ENCODE measurements at places on chromosomes 4 and X.

- no peak for DNase-seq
Observed at GRCh38 chr4:93748373-93749291, 79.9 kb upstream of the ATOH1 start.

- DNase-seq, result no peak
Observed at GRCh38 chr4:189414021-189414420, 526.7 kb upstream of the FRG1 start.

DNA sequence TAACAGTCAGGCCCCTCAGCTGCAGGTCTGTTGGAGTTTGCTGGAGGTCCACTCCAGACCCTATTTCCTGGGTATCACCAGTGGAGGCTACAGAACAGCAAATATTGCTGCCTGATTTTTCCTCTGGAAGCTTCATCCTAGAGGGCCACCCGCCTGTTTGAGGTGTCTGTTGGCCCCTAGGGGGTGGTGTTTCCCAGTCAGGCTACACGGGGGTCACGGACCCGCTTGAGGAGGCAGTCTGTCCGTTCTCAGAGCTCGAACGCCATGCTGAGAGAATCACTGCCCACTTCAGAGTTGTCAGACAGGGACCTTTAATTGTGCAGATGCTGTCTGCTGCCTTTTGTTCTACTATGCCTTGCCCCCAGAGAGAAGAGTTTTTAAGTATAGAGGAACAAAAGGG lies 160.8 kb downstream of the DKK2 start:
- DNase-seq, result no peak

- no peak for DNase-seq
Observed at GRCh38 chr4:110610620-110610939, 12.3 kb downstream of the PITX2 start.

GRCh38 chr4:21819086-21819485 lies 129.5 kb downstream of the KCNIP4 start:
- no peak for DNase-seq

- DNase-seq, result no peak
Observed at GRCh38 chr4:76074993-76075600, 588 bp downstream of the ART3 start.

- DNase-seq, result no peak
Observed at GRCh38 chrX:71253253-71254091, 468 bp downstream of the ZMYM3 start.

DNA sequence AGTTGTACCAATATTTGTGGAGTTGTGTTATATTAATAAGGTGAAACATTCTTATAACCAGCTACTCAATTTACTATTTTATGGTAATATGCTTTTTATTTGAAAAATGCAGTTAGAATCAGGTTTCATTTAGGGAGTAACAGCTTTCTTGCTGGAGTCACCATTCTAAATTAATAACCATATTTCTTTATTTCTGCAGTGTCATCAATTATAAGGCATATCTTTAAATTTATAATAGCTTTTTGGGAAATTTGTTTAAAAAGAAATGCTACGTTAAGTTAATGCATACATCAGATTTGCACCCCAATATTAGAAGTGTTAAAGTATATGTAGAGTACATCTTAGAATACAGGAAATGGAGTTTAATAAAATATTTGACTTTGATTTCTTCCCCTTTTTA lies 18.9 kb downstream of the USP38 start:
- DNase-seq, result no peak

DNA sequence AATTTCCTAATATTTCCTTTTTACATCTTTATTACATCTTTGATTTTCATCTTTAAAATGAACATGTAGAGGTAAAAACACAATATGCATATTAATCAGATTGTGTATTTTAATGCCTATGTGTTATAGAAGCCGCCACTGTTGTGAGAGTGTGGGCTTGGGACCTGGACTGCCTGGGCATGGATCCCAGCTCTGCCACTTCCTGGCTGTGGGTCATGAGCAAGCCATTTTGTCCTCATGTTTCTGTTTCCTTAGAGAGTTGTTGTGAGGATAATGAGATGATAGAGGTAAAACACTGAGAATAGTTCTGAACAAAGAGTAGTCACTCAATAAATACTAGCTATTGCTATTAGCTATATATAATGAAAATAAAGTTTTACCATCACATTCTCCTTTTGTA lies 38.4 kb upstream of the SCOC start:
- no peak for DNase-seq

DNA sequence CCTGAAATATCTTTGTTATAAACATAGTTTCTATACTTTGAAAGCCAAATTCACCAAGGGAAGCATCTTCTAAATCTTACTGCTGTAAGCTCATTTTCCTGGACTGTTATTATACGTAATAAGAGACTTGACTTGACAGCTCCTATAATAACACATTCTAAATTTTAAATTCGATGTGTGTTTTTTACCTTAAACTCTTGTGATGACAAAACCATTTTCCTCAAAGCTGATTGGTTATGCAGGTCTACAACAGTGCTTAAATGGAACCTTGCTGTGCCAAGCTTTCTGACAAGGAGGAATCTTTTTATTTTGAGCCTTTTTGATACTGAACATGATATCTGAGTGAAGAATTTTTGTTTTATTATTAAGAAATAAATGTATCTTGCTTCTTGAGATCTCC lies at the start of gene ENAM:
ENAM (plus strand) TSS at position 301 of the 400 bp plus-strand sequence. CDS start 757 bp downstream, outside the sequence.
- no peak for DNase-seq

GRCh38 chrX:150683536-150684146 lies 9.6 kb upstream of the MTMR1 start:
- DNase-seq, result no peak

DNA sequence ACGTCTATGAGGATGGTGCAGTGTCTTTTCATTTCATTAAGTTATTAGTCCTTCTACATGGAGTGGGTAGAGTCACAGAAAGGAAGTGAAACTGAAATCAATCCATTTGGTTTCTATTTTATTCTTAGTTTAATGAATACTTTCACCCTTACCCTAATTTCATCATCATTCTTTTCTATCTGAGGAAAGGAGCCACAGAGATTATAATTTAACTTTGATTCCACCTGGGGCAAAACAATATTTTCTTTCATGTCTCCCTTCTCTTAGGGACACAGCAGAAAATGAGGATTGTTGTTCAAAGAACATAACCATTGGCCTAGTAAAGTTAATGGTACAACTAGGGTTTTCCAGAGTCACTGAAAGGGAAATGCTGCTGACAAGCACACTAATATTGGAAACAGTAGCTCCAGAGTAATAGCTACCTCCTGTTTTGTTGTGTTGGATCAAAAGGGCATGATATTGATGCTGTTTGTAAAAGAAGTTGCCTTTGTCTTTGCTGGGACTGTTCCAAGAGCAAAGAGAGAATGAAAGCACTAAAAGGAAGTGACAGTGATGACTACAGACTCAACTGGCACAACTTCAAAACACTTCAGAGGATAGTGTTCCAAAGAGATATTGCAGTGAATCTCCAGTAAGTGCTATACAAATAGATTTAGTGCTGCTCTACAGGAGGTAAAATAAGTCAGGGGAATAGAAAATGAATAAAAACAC lies 247.1 kb upstream of the PITX2 start:
- no peak for DNase-seq

DNA sequence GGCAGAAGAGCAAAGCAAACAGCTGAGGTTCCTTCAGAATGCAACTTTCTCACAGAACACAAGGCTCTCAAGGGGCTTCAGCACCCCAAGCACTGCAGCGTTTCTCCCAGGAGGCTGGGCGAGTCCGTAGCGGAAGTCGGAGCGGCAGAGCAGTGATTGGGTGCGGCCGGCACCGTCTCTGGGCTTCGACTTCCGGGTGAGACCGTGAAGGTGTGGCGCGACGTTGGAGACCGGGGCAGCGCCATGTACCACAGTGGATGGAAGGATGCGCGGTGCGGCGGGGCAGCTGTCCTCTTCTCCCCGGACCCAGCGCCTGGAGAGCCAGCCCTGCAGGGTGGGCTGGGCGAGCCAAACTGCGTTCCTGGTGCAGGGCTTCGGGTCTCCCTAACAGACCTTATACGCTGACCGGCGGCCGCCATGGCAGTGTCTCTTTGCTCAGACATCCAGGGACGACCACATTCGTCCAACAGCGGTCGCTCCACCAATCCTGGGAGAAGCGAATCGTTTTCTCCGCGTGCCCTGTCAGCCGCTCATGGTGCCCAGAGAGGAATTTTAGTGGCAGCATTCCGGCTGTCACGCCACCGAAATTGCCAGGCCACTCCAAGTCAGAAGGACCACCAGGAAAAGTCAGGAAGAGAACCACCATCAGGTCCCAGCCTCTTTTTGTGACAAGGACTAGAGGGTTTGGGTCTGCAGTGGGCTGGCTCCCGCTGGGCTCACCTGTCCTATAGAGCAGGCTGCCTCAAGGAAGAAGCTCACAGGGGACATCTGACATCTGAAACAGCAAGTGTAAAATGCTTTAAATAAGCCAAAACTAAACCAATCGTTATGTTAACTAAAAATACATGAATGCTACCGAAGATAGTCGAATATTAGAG lies 20.5 kb downstream of the TRIM61 start:
- peak; percentile 51 for DNase-seq

DNA sequence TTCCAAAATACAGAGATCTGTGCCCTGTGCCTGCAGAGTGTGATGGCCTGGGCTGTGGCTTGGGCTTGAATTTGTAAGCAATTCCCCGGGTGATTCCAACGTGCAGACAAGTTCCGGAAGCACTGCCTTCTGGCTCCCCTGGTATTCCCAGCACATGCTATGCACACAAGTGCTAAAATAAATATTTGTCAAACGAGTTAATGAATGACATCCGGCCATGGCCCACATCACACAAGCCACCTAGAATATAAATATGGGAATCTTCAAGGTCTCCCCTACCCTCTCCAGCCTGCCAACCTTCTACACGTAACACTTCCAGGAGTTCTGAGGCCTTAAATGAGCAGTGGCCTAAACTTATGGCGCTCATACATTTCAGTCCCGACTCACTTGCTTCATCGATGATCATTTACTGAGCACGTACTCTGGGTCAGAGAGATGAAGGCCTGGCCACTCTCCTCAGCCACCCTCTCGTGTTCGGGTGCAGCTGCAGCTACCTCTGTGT lies 21.3 kb downstream of the DCTD start:
- DNase-seq, result no peak

DNA sequence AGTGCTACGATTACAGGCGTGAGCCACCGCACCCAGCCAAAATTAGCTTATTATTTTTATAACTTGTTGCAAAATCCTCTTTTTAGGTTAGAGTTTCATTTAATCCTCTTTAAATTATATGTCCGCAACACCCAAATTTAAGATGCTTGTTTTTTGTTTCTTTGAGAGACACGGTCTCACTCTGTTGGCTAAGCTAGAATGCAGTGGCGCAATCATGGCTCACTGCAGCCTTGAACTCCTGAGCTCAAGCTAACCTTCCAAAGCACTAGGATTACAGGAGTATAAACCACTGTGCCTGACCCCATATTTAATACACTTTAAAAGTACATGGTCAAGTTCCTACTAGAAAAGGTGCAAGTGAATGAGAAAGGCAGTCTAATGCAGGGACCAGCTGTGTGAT lies 2.2 kb downstream of the RBBP7 start:
- no peak for DNase-seq

- DNase-seq, result no peak
Observed at GRCh38 chr4:78753091-78753490, 23.1 kb upstream of the BMP2K start.

DNA sequence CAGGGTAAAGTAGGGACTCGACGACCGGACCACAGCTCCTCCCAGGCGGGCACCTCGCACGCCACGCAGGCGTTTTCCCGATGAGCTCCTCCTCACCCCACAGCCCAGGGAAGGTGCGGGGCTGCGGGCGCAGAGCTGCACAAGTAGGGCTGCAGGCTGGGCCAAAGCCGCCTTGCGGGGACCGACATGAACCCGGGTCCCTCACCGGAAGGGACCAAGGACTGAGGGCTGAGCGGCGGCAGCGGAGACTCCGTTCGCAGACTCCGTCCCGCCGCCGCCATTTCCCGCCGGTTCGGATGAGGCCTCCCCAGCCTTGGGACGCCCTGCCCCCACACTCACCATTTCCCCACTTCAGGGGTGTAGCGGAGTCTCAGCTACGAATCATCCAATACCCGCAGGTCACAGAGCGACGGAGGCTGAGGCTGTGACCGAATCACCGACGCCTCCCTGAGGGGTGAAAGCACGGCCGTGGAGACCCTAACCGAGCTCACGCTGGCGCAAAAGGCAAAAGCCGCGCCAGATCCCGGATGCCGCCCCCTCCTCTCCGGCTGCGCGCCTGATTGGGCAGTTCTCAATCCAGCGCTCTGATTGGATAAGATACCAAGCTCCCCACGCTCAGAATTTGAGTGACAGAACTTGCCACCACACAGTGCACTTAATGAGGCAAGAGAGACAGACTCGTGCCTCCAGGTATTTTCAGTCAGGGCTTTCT lies at the start of gene ZNF732:
ZNF732 (minus strand) TSS at position 506 of the 712 bp plus-strand sequence; CDS start at position 342, 164 bp downstream.
- DNase-seq, result no peak

DNA sequence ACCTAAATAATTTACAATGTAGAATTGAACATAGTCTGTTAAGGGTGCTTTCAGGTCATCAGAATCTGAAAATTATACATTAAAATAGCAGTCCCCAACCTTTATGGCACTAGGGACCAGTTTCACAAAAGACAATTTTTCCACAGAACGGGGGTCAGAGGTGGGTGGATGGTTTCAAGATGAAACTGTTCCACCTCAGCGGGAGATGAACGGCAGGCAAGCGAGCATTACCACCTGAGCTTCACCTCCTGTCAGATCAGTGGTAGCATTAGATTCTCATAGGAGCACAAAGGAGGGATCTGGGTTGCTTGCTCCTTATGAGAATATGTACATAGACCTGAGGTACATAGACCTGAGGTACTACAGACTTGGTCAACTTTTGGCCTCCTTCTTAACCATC lies 29.0 kb downstream of the LRBA start:
- DNase-seq, result no peak

DNA sequence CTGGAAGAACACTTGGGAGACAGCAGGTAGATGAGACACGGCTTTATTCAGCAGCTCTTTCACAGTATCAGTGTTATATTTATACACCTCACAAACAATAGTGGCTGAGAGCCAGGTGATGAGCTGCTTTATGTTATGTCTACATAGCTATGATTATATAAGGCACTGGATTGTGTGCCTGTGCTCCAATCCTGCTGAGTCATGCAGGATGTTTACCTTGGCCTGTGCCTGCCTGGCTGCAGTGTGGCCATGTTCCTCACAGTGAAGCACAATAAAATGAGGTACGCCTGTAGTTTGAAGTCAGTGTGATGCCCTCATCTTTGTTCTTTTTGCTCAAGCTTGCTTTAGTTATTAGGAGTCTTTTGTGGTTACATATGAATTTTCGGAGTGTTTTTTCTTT lies 31.3 kb downstream of the CXCL13 start:
- DNase-seq, result no peak

- no peak for DNase-seq
Observed at GRCh38 chr4:992297-993110, 700 bp downstream of the SLC26A1 start.

GRCh38 chr4:94168321-94168720 lies 39.3 kb upstream of the SMARCAD1 start:
- DNase-seq, result no peak

- DNase-seq, result no peak
Observed at GRCh38 chr4:931194-931959, 739 bp downstream of the GAK start.
